Naive B cell (primary cell): ENCODE measurements at places on chromosomes 3 and 15.

DNA sequence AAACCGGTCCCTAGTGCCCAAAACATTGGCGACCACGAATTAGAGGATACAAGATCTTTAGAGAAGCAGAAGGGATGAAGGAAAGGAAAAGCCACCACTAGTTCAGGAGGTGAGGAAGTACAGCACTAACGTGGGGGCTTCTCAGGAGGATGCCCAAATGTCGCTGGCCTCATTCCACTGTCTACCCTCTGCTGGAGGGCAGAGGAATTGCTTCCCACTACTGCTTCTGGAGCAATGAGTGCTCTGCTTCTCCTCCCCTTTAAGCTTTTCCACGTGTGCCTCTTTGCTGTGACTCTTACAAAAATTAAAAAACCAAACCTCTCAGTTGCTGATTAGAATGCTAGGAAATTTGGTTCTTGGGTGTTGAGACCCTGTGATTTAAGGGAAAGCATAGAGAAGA is 281.3 kb downstream of the CLSTN2 start:
- DNase-seq, result no peak

DNA sequence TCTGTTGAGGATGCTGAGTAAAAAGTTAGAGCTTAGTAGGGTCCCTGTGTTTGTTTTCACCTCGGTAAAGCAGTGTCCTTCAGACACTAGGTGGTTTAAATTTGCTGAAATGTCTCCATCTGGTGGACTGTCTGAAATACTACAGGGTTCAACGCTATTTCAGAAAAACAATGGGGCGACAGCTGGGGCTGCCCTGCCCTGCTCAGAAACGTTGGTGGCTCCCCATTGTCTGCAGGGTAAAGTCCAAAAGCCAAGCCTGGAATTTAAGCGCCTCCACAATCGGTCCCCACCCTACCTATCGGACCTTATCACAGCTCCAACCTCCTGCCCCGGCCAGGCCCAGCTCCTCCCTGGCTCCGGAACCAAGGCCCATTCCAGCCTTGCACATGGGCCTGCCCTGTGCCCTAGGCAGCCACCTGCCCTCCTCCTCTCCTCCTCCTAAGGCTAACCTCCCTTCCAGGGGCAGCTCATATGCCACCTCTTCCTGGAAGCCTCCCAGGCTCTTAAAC is 4.3 kb upstream of the TSEN2 start:
- peak; percentile 39 for DNase-seq

- DNase-seq, result no peak
Measured at GRCh38 chr3:182732232-182733015, 60.9 kb upstream of the ATP11B start.

DNA sequence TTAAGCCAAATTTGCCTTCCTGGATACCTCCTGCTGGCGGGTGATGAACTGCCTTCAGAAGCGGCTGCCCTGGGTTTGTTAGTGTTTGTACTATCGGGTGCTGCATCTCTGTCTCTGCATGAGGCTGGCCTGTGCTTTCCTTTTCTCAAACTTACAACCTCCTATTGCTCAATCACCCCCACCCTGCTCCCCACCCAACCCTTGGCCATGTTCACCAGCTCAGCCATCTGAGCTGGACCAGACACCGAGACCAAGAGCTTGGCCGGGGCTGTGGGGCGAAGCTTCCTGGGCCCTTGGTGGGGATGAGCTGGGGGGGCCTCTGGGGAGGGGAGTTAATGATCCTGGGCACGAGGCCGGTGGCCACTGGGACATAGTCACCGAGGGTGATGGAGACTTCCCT is 16.8 kb upstream of the FBLN2 start:
- DNase-seq, result no peak

- DNase-seq, result no peak
Measured at GRCh38 chr3:187518207-187518606, 150.0 kb downstream of the RTP4 start.

- DNase-seq, result no peak
Measured at GRCh38 chr3:41194701-41195100, 4.6 kb upstream of the CTNNB1 start.

DNA sequence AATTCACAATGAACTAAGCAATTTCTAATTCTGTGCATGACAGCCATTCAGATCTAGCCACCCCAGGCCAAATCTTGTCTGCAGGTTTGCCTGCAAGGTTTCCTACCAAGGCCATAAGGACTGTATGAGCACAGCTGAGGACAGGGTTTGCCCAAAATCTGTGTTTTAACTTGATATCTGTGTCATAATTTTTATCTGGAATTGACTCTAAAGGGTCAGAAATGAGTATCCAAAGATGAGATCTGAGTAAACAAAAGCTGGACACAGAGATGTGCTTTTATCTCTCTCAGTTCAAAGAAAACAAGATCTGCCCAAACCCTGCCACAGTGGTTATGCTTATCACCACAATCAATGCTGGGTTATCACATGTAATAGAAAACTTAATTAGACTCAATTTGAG is 154.6 kb upstream of the COL8A1 start:
- no peak for DNase-seq

GRCh38 chr15:91223863-91224262 is 123.8 kb downstream of the SV2B start:
- no peak for DNase-seq

- DNase-seq, result no peak
Measured at GRCh38 chr15:95739131-95739530, 591.4 kb upstream of the NR2F2 start.

DNA sequence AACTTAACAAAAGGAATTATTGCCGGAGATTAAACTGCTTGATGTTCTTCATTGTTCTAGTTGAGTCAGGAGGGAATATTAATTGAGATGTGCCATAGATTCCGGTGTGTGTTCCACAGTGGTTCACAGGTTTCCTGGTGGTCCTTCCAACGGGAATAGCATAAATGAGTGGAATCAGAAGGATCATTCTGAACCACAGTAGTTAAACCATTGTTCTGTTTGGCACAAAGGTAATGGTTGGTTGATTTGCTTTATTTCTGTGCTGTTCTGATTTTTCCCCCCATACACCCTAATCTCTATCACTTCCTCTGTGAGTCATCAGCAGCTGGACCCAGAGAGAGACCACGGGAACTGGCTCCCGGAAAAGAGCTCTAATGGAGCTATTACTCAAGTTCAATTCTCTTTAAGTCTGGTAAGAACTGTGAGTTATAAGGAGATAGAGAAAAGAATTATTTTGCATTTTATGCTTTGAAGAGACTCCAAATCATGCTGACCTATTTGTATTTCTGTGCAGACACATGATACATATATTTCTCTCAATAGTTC is 627.2 kb downstream of the ZIC1 start:
- DNase-seq, result no peak

DNA sequence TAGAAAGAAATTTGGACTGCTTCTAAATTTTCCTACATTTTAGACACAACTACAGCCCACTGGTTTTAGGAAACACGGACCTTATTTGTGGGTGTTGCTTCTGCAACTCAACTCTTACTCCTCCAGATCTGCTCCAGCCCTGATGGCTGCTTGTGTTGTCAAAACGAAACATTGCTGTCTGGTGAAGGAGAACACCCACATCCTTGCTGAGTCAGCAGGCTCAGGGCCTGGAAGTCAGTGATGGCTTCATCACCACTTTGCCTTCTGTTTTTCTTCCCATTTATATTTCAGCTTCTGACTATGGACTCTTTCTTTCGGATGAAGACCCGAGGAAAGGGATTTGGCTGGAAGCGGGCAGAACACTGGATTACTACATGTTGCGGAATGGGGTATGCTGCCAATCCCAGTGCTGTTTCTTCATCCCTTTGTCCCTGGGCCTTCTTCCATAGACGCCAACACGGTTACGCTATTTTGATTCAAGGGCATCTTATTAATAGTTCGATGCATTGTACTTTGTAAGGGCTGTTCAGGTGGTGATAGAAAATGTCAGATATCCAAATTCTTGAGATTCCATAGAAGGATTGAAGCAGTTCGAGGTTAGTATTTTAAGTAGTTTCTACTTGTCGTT is 392.6 kb upstream of the TPM1 start:
- DNase-seq, result no peak

GRCh38 chr3:12227833-12228232 is 61.0 kb upstream of the PPARG start:
- DNase-seq, result no peak

GRCh38 chr3:123834631-123835030 is 49.5 kb downstream of the MYLK start:
- no peak for DNase-seq

DNA sequence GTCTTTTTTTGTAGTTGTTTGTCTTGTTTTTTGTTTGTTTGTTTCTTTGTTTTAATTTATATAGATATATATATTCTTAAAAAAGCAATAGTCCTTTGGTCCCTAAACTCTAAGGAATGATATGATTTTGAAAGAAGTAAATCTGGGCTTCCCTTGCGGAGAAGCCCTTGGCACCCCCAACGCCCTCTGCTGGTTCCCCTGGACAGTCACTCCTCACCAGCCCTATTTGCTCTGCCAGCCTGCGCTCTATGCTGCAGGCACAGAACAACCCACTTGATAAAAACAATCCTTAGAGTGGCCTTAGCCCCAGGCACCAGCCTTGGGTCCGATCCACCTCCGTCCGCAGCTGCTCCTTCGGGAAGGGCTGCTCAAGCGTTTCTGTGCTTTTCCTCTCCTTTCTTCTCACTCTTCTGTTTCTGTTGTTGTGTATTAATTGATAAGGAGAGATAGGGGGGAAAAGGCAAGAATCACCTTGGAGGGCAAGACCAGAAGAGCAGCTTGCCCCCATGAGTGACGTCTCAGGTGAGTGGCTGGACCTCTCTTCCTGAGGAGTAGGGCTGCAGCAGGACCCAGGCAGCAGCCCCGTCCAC is 13.7 kb upstream of the PARP6 start:
- DNase-seq, result peak; percentile 45

DNA sequence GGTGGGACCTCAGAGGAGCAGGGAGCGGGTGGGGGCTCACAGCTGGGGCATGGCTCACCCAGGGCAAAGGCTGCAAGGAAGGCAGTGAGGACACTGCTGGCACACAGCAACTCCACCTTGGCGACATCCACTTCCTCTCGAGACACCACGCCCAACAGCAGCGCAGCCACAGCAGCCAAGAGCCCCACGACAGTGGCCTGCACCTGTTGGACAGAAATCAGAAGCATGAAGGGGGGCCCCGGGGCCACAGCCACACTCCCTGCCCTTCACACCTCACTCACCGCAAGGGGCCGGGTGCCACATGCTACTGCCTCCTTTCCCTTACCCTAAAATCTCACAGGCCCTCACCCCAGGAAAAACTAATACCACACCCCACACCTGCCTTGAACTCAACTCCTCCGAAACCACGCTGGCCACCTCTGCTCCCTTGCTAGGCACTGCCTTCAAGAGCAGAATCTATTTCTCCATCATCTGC is 57.3 kb downstream of the ROPN1B start:
- DNase-seq, result no peak

DNA sequence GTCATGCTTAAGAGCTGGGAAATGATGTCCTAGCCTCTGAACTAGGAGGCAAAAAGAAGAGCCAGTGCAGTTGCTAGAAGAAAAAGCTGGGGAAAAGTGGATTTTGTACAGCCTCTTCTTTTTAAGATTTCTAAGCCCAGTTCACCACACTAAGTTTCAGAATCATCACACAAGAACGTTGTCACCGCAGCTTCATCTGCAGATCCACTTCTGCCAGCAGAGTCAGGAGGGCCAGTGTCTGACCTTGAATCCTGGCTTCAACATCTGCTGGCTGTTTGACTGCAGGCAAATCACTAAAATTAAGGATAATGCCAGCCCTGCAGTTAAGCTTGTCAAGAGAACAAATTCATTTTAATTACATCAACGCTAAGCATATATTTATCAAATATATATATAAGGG is 36.2 kb downstream of the HDC start:
- DNase-seq, result no peak

DNA sequence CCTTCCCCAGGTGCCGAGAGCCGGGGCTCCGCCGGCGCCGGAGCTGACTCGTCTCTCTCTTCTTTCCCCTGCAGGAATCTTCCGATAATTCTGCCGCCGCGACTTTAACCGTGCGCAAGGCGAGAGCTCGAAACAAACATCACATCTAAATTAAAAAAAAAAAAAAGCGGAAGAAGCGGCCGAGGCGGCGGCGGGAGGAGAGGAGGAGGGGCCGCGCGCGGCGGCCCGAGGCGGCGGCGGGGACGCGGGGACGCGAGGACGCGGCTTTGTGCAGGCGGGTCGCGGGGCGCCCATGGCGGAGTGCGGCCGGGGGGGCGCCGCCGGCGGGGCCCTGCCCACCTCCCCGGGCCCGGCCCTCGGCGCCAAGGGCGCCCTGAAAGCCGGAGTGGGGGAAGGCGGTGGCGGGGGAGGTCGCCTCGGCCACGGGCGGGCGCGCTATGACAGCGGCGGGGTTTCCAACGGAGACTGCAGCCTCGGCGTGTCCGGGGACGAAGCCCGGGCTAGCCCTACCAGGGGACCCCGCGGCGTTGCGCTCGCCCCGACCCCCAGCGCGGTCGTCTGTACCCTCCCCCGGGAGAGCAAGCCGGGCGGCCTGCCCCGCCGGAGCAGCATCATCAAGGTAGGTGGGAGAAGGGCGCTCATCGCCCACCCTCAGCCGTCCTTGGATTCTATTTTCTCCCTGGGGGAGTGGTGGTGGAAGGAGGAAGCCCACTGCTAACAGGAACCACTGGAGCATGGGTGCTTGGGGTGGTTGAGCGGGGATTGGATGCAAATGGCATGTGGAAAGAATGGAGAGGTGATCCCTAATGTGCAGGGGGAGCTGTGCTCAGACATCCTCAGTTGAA is at the start of gene PLCL2:
Gene PLCL2 (plus strand): TSS at position 208 of the 845 bp plus-strand sequence. CDS start 85 bp downstream, at position 293.
- peak; percentile 80 for DNase-seq

DNA sequence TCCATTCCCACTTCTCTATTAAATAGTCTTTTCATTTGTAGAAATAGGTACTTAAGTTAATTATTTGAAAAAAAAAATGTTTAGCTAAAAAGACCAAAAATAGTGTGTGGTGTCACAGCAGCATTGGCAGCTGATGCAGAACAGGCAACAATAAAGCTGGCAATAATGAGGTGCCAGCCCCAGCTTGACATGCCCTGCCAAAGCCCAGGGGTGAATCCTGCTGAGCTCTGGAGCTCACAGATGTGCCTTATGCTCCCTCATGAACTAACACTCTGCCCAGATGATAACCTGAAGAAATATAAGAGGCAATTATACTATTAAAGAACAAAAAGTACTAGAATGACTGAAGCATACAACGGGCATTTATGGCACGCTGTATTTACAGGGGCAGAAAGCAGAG is 63.8 kb downstream of the IGSF11 start:
- no peak for DNase-seq

- no peak for DNase-seq
Measured at GRCh38 chr3:121295979-121296378, 249.8 kb downstream of the POLQ start.

DNA sequence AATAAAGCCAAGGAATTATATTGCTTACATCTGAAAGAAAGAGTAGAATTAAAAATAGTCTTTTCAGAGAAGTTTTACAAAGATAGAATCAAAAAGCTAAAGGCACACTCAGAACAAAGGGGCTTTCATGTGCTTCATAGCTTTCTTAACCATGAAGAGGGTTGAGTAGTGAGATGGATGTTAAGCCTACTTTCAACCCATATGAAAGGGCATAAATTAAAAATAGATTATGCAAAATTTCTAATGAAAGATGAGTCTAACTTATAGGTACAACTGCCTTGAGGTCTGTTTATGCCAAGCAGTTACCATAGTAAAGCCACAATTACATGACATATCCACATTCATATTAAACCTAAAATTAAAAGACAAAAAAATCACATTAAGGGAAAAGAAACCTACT is 223.3 kb upstream of the ARHGEF26 start:
- DNase-seq, result no peak
